Hippocampal formation (tissue), 2 donors: ENCODE measurements at places on chromosomes 13 and 19.

DNA sequence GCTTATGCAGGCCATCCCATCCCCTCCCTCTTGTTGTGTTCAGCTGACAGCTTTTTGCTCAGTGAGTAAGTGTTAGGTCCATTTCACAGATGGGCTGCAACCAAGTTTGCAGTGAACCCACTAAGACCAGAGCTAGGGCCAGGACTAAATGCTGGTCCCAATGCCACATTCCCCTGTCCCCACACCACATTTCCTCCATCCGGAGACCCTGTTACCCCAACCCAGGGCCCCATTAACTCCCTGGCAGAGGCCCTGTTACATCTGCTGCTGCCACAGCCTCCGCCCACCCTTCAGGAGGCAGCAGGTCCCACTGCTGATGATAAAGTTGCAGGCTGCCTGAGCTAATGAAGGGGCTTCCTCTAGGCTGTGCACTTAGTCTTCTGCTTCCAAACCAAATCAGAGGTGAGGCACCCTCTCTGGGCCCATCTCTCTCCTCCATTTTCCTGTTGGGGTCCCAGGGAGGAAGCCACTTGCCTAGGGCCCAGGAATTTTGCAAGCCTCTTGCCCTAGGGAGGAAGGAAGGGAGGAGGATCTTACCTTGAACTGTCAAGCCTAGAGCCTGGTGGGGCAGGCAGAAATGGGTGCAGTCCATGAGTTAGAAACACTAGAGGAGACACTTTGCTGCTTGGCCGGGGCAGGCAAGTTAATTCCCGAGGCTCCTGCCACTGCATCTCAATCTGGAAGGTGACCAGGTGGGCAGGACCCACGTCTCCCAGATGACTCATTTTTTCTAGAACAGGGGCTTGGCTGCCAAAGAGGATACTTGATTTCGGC, 3.4 kb upstream of the USF2 start:
- DNase-seq, result no peak

DNA sequence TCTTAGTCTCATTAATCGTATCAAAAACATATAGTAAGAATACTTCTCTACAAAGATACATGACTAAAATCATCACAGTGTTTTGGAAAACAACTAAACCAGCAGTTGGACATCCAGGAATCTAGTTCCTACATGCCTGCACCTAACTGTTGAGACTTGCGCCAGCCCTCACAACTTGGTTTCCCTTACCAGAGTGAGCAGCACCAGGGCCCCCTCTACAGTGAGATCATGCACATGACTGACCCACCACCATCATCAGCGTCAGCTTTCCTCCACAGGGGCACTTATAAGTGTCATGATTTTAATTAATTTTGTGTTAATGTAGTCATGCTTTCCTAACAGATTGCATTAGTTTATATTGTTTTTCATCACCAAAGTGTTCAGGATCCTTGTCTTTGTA, 1322.0 kb downstream of the EFNB2 start:
- no peak for DNase-seq

DNA sequence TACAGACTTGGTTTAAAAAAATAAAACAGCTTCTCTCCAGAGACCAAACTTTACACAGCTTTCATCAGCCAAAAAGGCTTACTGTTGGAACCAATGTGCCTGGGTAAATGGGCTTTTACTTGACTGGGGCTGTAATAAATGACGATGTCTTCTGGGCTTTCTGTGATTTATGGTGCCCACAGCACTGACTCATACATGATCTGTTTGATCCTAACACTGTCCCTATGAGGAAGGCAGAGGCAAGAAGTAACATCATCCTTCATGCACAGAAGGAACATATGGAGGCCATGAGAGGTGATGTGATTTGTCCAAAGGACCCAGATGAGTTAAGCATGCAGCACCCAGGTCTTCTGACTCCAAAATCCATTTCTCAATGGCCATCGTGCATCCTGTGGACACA, 77.4 kb downstream of the DOCK9 start:
- DNase-seq, result no peak

- no peak for DNase-seq
These were observed 435 bp downstream of the KLK11 start for GRCh38 chr19:51025809-51026553.

DNA sequence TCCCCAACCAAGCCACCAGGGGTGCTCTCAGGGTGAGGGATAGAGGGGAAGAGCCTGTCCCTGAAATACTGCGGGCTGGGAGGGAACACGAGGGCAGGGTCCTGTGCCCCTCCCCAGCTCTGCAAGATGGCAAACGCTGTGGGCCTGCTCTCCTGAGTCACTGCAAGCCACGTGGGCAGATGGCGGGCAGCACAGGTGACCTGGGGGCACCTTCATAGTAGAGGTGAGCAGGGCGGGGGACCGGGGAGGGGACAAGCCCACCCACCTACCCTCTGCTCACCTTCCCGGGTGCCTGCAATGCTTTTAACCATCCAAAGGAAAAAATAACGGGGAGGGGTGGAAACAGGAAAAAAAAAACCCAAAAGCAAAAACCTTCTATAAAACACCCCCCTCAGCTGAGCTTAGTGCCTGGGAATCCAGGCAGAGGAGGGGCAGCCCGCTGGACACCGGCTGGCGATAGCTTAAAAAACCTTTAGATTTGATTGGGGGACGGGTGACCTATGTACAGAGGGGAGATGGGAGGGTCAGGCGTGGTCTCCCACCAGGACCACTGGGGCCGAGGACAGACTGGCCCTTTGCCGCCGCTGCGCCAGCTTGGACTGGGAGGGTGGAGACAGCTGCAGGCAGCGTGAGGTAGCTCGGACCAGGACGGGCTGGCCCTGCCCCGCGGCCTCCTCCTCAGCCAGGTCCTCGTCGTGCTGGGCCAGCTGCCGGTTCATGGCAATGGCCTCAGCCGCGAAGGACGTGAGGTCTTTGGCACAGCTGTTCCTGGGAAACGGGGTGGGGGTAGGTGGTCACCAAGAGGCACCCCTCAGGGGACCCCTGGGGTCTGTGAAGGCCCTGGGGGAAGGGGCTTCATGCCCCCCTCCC, 11.7 kb downstream of the MKNK2 start:
- no peak for DNase-seq

DNA sequence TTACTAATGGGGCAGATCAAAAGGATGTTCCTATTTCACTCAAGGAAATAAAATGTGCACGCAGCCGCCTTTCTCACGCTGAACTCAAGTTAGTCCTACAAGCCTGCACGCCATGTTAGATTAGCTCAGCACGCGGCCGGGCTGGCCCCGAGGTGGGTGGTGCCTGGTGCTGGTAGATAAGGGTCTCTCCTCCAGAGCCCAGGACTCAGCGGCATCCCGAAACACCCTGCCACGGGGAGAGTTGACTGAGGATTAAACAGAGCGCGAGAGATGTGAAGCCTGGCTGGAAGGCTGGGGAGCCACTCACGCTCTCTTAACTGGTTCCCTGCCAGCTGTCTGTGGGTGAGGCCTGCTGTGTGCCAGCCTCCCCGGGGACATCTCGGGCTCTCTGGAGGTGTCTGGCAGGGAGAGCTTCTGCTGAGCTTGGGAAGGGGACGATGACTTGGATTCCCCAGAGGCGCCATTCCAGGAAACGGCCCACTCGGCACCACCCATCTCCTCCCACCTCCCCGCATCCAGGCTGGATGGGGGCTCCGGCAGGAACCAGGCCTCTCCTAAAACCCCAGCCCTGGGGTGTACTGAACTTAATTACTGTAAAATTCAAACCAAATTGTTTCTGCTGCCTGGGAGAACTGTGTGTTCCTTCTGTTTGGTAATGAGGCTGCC, 122.2 kb downstream of the KDM4B start:
- no peak for DNase-seq
